ENCODE measurements at places on chromosomes 1 and 21. TPM values are rescaled to one million over a fixed set of nuclear protein-coding genes. Genes with fewer than 3 reads are reported as not detected.

Gene OR10J1
- not detected for polyA plus RNA-seq

Gene LIPI
- 0.65 TPM for polyA plus RNA-seq

Gene CD5L
- not detected for polyA plus RNA-seq

Gene GPX7
- 67.6 TPM for polyA plus RNA-seq

Gene KCNA3
- polyA plus RNA-seq = 0.22 TPM

Gene DDX20
- 20.3 TPM for polyA plus RNA-seq

Gene UBE4B
- polyA plus RNA-seq = 48.6 TPM

Gene XCL1
- not detected for polyA plus RNA-seq

Gene JAM2
- polyA plus RNA-seq = 10.6 TPM

Gene DMBX1
- polyA plus RNA-seq = 0.06 TPM

Gene SPRR2G
- polyA plus RNA-seq = not detected

DNA sequence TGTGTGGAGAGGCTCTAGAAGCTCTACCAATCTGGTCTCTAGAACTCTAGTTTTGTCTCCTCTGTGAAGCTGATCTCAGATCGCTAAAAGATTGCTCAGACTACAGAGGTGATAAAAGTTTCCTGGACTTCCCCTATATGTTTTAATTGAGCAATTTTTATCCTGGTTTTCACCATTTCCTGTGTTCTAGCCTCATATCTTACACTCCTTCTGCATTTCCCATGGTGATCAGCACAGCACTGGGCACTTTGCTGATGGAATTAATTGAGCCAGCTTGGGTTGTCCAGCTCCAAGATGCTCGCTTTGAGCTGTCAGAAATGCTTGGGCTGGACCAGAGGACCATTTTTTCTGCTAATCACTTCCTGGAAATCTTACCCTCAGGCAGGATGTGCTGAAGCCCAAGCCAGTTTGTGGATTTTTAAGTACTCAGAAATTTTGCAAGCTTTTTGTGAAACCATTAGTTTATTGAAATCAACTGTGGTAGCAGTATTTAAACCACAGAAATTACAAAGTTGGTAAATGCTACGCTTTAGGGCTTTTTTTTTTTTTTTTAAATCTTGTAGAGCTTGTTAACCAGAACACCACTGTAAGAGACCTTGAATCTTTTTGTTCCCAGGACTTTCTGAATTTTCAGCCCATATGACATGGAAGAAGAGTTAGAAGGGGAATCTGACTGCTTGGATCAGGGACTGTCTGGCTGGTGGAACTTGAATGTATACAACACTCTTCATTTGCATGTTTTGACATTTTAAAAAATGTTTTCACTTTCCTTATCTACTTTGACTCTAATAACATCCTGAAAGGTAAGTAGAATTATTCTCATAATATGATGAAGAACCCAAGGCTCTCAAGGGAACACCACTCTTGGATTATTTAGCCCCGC lies 28.4 kb downstream of the CD48 start:
- DNase-seq = no peak

- no peak for DNase-seq
Measured at GRCh38 chr1:34436836-34437235, 260.1 kb downstream of the C1orf94 start.

DNA sequence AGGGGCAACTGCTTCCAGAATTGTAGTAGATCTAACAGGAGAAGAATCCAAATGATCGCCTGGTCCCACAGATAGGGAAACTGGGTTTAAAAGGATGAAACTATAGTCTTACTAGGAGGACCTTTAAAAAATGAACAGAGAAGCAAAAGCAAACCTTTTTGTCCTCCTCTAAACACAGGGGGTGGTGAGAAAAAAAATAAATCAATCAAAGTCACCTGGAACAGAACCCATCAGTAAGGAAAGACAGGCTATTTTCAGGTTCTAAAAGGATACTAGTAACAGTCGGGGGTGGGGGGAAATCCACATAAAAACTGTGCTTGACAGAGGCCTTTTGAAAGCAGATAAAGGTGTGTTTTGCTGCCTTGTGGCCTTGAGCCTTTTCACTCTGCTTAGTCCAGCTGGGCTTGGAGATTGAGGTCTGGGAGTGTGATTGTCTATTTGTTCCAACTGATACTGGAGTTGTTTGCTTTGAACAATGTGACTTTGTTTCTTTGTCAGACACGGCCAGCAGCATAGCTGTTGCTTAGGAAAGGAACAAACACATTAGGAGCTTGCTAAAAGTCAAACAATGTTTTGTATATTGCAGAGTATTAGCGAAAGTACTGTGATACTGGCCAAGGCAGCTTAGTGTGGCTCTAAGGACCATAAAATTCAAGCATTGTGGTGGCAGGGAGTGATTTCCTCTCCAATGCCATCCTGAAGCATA lies 141.1 kb upstream of the IRF2BP2 start:
- no peak for DNase-seq

- peak; percentile 49 for DNase-seq
Measured at GRCh38 chr1:96966536-96967138, 245.1 kb downstream of the PTBP2 start.

GRCh38 chr1:50611675-50612074 lies 188.4 kb upstream of the DMRTA2 start:
- no peak for DNase-seq

DNA sequence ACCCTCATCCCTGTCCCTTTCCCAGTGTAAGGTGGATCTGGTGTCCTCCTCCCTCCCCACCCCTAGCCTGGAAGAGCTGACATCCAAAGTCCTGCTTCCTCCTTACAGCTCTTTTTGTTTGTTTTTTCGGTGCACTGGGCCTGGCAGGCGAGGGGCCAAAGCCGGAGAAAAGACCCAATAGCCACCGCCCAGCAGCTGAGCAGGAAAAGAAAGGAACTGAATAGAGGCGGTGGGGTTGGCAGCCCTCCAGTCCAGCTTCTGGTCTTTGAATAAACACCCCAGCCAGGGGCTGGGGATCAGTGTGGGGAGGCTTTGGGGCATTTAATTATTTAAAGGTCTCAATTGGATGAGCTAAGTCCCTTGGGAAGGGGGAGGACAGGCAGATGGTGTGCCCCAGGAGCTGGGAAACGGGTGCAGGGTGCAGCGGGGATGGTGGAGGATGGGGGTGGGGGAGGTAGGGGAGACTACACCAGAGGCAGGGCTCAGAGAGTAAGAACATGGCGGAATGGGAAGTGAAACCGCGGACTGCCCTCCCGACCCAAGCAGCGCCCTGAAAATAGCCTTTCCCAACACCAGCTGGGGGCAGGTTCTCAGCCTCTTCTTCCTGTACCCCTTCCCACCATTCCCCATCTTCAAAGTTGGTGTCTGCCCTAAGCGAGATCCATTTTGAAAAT lies 20.2 kb downstream of the BTG2 start:
- DNase-seq = no peak

DNA sequence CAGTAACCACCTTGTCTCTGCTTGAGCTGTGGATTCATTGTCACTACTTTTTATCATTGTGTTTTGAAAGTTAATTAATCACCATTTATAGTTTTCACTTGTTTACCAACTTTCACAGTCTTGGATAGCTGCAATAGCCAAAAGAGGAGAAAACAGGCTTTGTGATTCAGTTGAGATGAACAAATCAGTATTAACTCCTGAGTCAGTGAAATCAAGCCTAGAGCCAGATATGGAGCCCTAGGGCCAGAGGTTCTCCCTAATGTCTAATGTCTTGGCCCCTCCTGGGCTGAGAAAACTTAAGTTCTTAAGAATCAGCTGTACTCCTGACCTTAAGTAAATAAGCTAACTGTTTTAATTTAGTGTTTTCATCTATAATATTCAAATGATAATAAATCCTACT lies 228.8 kb downstream of the DNM3 start:
- DNase-seq = no peak

GRCh38 chr21:34510148-34511142 lies 1.6 kb downstream of the KCNE1 start:
- no peak for DNase-seq

DNA sequence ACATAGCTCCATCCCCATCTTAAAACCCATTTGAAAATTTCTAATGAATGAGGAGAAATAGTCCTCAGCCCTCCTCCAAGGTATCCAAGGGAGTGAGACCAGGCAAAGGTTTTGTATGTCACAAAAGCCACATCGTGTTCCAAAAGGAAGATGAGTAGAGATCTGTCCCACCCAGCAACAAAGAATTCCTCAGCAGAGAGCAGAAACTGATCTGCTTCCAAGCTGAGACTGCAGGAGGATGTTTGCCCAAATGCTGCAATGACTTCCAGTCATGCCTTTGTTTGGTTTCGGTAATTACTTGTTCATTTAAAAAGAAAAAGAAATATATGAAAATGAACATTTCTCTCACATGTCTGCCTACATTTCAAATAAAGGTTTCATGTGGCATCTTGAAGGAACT lies 186.9 kb downstream of the SETD4 start:
- no peak for DNase-seq

DNA sequence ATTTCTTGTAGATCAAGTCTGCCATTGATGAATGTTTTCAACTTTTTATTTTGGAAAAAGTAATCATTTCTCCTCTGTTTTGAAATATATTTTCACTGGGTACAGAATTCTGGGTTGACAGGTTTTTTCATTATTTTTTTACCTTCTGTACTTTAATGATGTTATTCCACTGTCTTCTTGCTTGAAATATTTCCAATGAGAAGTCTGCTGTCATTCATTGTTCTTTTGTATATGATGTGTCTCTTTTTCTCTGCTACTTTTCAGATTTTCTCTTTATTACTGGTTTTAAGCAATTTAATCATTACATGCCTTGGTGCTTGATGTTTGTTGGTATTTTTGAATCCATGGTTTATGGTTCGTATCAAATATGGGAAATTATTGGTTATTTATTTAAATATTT lies 22.4 kb upstream of the FOXO6 start:
- no peak for DNase-seq
